ENCODE measurements at places on chromosomes 1 and 21. TPM values are rescaled to one million over a fixed set of nuclear protein-coding genes. Genes with fewer than 3 reads are reported as not detected.

The B3GALT5 gene
- not detected for total RNA-seq

The PRAMEF20 gene
- not detected for total RNA-seq

The FALEC gene
- 1.9 TPM for total RNA-seq

The HTR1D gene
- not detected for total RNA-seq

DNA sequence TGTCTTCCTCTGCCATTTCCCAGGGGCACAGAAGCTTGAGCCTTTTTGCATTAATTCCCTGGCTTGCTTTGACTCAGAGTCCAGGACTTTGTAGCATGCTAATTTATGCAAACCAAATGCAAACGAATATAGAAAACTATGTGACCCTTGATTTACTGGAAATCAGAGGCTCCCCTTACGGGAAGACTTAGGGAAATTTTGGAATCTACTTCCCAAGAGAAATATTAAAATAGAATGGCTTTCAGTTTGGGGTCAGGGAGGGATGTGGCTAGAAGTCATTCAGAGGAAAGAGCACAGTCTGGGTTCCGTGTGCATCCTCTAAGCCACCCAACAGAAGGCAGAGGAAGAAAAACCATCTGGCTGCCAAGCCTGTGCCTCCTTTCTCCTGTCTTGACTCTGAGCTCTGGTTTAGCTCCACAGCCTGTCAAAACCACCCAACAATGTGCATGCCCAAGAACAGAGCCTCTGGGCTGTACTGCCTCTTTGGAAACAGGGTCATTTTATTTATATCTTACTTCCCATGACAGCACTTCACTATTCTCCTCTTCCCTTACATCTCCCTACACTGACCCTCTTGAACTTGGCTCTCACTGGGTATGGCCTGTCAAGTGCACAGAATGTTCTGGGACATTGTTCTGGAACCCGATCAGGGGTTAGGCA lies 30.1 kb downstream of the ATF3 start:
- DNase-seq: no peak

- no peak for DNase-seq
Measured at GRCh38 chr21:41166884-41167283, 1.1 kb upstream of the BACE2 start.

- peak; percentile 84 for DNase-seq
Measured at GRCh38 chr21:28884976-28885852, 107.5 kb downstream of the LTN1 start.

DNA sequence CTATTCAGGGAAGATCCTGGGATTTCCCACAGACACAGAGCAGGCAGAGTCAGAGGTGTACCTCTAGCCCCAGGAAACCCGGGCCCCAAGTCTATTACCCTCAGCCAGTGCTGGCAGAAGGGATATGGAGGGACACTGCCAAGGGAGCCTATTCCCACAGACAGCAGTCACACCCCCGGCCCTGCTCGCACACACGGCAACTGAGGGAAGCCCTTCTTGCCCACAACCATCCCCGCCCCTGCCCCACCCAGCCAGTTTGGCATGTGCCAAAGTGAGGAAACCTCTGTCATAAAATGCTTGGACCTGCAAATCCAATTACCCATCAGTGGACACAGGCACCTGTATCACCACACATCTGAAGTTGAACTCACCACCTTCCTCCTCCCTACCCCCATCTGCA lies 6.5 kb downstream of the CACNA1S start:
- no peak for DNase-seq

- no peak for DNase-seq
Measured at GRCh38 chr1:113684153-113684541, 75.1 kb downstream of the PHTF1 start.

DNA sequence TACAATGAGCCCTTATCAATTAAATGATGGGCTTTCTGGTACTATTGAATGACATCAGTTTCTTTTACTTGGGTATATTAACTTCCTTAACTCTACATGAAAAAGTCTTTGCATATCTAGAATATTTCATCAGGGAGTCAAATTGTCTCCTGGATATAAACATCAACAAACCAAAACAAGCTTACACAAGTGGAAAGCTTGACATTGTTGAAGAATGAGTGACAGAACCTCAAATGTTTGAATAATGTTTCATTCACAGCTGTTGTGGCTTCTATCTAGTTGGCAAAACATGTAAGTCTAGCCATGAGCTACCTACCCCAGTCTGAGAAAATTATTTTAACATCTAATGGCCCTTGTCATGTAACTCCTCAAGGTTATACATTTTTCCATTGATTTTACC lies 604.8 kb upstream of the ADAMTS5 start:
- no peak for DNase-seq

DNA sequence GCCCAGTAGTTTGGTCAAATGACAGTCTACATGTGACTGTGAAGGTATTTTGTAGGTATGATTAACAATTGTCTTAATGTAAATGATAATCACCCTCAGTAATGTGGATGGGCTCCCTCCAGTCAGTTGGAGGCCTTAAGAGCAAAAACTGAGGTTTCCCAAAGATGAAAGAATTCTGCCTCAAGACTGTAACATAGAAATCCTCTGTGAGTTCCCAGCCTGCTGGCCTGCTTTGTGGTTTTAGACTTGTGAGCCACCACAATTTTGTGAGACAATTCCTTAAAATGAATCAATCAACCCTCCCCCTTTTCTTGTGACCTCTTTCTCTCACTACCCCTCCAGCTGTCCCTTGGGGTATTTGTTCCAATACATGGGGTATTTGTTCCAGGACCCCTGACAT lies 226.4 kb upstream of the DPYD start:
- no peak for DNase-seq

DNA sequence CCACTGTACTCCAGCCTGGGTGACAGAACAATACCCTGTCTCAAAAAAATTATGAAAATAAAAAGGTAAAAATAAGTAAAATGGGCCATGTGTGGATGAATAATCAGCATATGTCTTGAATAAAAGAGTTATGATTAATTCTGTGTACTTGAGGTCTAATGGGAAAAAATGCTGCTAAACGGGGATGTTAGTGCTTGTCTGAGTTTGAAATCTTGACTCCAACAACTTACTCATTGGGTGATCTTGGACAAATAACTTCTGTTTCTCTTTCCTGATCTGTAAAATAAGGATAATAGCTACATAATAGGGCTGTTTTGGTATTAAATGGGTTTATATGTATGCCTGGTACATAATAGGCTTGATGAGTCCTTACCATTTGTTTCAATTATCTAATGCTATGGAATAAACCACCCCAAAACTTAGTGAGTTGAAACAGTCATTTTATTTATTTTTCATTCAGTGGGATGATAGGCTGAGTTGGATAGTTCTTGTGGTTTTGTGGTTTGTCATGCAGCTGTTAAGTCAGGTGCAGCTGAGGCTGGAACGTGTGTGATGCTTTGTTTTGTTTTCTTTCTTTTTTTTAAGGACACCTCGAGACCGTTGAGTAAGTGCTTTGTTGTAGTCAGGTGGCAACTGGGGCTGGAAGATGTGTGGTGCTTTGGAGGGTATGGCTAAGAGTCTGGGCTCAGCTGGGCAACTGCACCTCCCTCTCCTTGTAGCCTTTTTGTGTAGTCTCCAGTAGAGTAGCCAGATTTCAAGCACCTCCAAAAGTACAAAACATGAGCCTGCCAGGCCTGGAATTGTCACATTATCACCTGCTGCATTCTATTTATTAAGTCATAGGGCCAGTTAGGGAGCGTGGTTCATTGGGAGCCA lies 4.9 kb downstream of the MDM4 start:
- DNase-seq: peak; percentile 99

DNA sequence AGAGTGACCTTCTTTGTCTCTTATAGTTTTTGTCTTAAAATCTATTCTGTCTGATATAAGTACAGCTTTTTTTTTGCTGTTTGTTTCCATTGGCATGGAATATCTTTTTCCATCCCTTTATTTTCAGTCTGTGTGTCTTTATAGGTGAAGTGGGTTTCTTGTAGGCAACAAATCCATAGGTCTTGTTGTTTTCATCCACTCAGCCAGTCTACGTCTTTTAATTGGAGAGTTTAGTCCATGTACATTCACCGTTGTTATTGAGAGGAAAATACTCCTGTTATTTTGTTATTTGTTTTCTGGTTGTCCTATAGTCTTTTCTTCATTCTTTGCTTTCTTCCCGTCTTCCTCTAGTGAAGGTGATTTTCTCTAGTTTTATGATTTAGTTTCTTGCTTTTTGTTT lies 115.9 kb downstream of the IFI44 start:
- DNase-seq: no peak

GRCh38 chr21:38311765-38312164 lies 55.0 kb downstream of the KCNJ15 start:
- no peak for DNase-seq

DNA sequence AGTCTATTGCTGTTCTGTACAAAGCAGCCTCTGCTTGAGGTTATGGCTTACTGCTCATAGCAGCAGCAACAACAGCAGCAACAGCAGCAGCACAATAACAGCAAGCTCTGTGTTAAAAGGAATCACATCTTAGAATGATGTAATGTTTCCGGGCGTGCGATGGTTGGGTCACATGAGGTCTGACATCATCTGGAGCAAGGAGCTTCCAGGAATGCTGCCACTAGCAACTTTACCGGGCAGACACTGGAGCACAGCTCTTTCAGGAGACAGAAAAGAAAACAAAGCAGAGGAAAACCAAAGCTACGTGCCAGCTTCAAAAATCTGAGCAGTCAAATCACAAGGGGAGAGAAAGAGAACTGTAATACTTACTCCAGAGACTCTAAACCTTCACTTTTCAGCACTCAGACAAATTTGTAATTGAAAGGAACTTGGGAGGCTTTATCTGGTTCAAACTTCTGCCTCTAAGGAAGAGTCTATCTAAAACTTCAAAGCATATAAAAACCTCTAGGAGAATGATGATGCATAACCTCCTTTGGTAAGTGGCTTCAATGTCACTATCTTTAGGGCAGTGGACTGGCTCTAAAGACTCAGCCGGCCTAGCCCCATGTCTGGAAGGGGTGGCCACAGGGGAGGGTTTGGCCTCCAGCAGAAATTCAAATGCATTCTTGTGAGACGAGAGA lies 28.3 kb upstream of the RAB3GAP2 start:
- DNase-seq: no peak

DNA sequence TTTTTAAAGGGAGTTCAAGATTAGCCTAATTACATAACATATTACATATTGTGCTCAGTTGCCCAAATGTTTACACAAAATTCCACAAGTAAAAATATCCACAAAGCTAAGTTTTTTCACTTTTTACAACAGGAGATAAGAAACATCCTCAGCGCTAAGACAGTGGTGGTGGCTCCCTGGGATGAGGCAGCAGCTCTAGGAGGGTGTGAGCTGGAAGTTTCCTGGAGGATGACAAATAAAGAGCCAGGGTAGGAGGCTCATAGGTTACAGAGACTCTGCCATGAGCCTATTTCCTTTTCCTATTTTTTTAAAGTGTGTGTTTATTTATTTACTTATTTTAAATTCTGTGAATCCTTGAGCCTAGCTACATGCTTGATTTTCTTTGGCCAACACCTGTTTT lies 91.7 kb downstream of the COL24A1 start:
- no peak for DNase-seq

DNA sequence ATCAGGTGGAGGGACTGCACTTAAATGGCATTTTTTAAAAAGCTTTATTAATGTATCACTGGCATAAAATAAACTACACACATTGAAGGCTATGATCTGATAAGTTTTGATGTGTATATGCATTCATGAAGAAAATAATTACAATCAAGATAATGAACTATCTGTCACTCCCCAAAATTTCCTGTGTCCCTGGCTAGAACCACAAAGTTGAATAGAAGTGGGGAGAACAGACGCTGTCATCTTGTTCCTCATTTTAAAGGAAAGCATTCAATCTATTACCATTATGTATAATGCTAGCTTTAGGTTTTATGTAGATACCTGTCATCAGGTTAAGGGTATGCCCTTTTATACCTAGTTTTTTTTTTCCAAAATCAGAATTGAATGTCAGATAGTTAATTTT lies 38.1 kb upstream of the C1orf87 start:
- DNase-seq: no peak

DNA sequence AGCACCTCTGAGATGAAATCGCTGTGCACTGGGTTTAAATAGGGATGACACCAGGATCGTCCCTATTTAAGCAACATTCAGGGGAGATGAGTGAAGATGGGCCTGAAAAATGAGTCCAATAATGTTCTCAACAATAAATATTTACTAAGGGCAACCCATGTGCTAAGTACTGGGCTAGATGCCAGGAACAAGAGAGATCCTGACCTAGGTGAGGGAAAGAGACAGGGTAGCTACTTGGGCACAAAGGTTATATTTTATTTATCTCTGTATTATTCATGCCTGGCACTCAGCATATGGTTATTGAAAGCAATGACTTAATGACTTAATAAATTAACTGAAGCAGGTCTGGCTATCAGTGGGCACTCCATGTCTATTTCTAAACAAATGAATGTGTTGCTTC lies 27.4 kb upstream of the AVPR1B start:
- no peak for DNase-seq

GRCh38 chr1:87686136-87686495 lies 357.4 kb downstream of the LMO4 start:
- no peak for DNase-seq

- no peak for DNase-seq
Measured at GRCh38 chr1:32362474-32363313, at the start of the genes FAM229A and TSSK3. Gene FAM229A (minus strand): TSS chr1:32362485. CDS start chr1:32362091, 394 bp downstream. Gene TSSK3 (plus strand): TSS chr1:32362539. CDS start chr1:32362702, 163 bp downstream.

- DNase-seq: no peak
Measured at GRCh38 chr1:6265151-6265550, 4.3 kb upstream of the GPR153 start.

- no peak for DNase-seq
Measured at GRCh38 chr21:41671859-41672542, 94.9 kb downstream of the RIPK4 start.

DNA sequence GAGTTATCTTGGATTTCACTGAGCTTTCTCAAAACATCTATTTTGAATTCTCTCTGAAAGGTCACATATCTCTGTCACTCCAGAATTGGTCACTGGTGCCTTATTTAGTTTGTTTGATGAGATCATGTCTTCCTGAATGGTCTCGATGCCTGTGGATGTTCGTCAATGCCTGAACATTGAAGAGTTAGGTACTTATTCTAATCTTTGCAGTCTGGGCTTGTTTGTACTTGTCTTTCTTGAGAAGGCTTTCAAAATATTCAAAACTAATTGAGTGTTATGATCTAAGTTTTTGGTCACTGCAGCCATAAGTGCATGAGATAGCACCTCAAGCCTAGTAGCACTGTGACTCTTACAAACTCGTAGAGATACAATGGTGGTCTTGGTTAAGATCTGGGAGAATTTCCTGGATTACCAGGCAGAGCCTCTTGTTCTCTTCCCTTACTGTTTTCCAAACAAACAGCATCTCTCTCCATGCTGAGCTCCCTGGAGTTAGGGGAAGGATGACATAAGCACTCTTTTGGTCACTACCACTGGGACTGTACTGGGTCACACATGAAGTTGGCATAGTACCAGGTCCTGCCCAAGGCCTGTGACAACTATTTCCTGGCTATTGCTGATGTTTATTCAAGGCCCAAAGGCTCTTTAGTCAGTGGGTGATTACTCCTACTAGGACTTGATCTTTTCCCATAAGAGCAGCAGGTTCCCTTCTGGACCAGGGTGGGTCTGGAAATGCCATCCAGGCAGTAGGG lies 25.6 kb downstream of the SLC22A15 start:
- DNase-seq: no peak
